Activated CD8-positive, alpha-beta memory T cell treated with anti-CD3 and anti-CD28 coated beads for 4 hours (primary cell): ENCODE measurements at places on chromosomes 4 and X.

DNA sequence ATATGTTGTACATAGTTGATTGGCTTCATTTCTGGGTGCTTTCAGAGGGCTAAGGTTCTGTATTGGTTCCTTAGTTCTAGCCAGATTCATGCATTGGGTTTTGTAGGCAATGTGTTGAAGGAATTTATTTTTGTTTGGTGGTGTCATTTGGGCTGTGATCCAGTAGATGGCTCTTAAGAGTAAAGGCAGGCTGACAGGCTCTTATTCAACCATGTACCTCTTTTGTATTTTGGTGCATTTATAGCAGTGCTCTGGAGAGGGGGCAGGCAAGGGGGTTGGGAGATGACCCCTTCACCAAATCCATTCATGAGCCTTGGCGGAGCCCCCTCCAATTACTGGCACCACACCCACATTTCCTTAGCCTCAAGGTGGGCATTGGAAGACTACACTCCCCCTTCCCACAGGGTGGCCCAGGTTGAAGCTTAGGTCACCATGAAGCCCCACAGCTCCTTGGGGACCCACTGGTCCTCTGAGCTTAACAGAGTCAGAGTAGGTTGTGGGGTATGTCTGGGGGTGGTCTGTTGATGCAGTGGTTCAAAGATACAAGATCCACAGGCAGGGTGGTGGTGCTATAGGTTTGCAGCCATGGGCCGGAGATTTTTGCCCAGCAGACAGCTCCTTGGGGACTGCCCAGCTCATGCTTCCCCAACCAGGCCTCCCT is 143.0 kb upstream of the GNPDA2 start:
- no peak for DNase-seq

- DNase-seq, result no peak
Measured at GRCh38 chr4:6122496-6122895, 77.9 kb downstream of the JAKMIP1 start.

- DNase-seq, result no peak
Measured at GRCh38 chr4:68651932-68652331, 18.5 kb downstream of the UGT2B15 start.

DNA sequence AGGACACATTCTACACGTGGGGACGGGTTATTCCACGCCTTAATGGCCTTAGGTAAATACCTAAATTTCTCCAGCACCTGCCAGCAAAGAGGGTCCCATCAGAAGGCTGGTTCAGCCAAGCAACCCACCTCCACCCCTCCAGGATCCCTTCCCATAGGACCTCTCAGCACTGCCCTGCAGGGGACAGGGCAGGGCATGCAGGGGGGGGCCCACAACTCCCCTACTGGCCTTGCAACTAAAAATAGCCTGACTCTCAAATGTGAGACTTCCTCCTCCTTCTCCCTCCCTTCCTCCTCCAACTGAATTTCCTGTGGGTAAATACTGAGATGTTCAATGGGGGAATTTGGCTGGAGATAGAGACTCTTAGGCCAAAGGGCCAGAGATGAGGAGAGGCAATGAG is 6.3 kb downstream of the LAS1L start:
- no peak for DNase-seq

GRCh38 chr4:6710996-6711395 is 1.3 kb upstream of the MRFAP1L1 start:
- no peak for DNase-seq

DNA sequence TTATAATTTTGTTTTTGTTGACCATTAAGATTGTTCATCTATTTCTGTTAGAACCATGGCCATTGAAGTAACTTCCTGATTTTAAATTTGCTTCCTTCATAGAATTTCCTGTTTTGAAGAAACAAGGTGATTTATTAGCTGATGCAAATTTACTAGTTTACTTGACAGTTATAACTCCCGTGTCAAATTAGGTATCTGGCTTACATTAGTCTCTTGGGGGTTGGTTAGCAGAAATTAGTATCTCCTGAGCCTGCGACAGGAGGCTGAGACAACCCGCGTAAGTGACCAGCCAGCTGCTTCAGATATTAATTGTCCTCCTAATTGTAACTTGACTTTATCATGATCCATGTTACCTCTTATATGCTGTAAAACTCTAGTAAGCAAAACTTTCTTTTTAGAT is 154.3 kb downstream of the CFAP299 start:
- DNase-seq, result no peak

GRCh38 chr4:53788621-53789020 is 197.3 kb upstream of the LNX1 start:
- no peak for DNase-seq

DNA sequence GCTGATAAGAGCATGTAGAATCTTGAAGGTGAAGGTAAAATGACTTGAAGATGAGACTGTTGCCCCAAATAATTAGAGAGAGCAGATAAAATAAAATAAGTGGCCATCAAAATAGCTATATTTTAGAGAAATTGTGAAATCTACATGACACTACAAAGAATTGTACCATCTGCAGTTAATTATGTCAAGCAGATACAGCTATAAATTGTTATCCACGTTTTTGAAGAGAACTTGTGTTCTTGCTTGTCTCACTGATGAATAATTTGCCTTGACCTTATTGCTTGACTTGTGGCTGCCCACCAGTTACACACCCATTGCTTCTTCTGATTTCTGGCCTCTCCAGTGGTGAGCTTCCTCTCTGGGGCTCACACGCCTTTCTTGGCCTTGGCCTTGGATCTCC is 75.8 kb upstream of the TNIP3 start:
- no peak for DNase-seq

DNA sequence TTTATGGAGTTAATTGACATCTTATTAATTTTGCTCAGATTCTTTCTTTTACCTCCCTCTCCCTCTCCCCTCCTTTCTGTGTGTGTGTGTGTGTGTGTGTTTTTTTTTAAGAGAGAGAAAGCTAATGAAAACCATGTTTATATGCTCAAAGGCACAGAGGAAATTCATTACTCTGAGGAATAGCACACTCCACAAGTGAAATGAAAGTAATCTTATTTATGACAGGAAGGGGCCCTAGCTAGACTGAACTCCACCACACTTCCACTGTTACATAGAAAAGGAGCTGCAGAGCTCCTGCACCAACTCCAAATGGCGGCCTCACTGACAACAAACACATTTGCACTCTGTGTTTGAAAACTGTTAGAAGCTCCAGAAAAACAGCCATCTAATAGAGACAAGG is 150.6 kb downstream of the RASL11B start:
- DNase-seq, result no peak

GRCh38 chr4:122742933-122743829 is 10.7 kb downstream of the BBS12 start:
- no peak for DNase-seq

DNA sequence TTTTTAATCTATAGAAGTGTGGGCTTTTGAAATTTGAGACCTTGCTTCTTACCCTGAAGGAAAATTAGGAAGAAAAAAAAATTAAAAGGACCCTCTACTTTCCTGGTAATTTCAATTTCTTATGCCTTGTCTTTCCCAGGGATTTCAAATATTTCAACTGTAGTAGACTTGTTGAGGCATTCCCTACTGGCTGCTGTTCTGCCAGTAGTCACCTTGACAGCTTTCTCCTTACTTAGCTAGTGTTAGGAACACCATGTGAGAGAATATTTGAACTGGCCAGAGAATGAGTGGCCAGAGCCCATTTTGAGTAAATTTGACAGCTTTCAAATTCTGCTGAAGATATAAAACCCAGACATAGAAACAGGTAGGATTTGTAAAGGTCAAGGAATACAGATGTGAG is 24.0 kb upstream of the GBA3 start:
- DNase-seq, result no peak

DNA sequence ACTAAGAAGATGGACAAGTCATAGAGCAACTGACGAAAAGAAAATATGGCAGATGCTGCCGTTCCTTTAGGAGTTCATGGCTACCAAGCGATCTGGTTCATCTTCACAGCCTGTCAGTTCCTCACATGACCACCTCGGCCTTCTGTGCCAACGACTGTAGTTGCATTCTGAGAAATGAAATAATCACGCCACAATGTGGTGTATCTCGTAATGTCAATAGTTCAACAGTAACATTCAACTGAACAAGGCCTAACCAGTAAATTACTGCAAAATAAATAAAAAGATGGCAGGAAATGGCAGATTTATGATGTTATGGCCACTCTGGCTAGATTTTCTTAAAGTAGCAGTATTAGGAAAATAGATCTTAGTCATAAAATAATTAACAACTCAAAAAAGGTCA is 4.4 kb downstream of the GPRIN3 start:
- no peak for DNase-seq

DNA sequence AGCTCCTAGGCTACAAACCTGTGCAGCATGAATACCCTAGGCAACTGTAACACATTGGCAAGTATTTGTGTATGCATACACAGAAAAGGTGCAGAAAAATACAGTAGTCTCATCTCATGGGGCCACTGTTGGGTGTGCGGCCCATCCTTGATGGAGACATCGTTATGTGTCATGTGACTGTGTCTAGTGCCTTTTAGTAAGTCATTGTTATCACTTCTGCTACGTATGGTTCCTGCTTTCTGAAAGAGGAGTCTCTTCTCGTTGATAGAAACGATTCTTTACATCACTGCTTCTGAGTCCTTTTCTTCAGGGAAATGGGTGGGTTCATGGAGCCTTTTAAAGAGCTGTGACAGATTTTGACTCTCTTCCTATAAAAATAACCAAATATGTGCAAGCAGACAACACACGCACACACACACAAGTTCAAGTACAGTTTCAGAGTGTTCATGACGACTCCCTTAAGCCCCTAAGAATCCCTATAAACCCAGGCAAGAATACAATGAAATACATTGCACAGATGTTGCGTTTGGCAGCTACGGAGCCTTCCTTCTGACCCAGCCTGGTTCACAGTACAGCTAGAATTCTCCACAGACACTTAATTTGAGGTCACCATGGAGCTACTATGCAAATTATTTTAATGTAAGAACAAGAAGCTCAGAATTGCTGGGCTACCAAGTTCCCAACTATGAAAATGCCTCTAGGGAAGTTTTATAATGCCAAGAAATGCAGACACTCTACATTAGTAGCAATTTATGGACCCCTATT is 10.2 kb upstream of the STK32B start:
- no peak for DNase-seq

DNA sequence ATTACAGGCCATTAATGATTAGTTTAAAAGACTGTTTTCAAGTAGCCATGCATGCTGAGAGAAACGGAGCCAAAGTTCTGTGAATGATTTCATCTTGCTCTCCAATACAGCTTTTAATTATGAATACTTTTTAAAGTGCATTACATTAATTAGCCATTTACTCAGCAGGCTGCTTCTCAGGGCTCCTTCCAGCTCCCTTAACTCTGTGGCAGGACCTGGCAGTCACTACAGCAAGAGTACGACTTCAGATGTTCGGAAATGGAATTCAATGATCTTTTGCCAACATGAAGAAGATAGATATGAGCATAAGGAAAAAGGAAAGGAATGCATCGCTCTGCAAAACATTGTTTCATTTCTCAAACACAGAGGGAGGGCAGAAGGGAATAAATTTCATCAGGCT is 987.2 kb downstream of the PDHA2 start:
- no peak for DNase-seq

GRCh38 chr4:14924812-14925344 is 77.4 kb upstream of the CPEB2 start:
- DNase-seq, result no peak

DNA sequence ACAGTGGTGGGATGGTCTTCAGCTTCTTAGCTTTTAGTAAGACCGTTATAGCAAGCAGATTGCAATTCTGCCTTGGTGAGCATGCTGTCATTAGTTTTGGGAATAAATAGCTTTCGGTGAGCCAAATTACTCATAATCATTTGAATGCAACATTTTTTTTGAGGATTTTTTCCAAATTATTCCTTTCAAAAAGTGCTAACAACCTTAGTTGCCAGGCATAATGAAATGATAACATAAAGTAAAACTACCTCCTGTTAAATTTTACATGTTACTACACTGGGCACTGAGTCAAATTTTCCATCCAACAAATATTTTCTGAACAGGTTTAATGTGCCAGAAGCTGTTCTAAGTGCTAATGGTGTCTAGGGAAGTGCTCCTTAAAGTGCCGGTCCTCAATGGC is 15.8 kb upstream of the NPFFR2 start:
- no peak for DNase-seq

GRCh38 chrX:78754917-78755316 is 7.4 kb downstream of the LPAR4 start:
- DNase-seq, result no peak

DNA sequence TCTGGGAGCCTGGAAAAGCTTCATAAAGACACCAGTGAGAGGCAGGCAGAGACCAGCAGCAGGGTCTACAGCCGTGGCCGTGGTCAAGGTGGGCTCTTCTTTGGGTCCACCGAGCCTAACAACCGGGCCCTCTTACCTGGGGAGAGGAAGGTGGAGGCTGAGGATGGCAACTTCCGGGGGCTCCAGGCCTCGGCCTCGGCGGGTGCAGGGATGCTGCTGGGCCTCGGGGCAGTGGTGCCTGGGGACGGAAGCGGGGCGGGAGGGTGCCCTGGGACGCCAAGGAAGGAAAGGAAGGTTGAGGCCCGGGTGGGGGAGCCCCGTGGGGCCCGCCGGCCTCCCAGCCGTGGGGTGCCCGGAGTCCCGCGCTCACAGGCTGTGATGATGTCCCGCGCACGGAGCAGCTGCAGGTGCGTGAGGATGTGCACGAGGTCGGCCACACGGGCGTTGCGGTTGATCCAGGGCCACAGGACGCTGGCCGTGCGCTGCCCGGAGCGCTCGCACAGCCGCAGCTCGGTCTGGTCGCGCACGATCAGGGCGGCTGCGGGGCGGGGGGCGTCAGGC is 561 bp downstream of the IRAK1 start:
- no peak for DNase-seq

- DNase-seq, result no peak
Measured at GRCh38 chr4:1109898-1110506, 3.4 kb downstream of the RNF212 start.

DNA sequence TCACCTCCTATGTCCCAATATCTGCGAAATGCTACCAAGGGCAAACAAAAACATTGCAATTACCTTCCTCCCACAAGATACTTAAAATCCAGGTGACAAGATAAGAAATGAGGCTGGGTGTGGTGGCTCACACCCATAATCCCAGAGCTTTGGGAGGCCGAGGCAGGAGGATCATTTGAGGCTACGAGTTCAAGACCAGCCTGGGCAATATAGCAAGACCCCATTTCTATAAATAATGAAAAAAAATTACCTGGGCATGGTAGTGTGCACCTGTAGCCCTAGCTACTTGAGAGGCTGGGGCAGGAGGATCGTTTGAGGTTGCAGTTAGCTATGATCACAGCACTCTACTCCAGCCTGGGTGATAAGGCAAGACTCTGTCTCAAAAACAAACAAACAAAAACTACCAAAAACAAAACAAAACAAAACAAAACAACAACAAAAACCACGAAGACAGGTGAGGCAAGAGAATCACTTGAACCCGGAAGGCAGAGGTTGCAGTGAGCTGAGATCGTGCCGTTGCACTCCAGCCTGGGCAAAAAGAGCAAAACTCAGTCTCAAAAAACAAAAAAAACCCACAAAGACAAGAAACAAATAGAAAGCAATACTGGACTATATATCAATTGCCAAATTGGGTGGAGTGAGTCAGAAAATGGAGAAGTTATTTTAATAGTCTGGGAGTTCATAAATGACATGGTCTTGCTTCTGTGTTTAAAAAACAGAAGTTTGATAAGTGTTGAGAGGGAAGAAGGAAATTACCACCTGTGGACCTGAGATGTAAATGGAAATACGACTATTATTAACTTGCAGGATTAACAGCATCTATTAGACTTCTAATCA is 176.5 kb downstream of the FBXW7 start:
- no peak for DNase-seq
